ENCODE measurements at places on chromosomes 5 and 9. TPM values are rescaled to one million over a fixed set of nuclear protein-coding genes. Genes with fewer than 3 reads are reported as not detected.

DNA sequence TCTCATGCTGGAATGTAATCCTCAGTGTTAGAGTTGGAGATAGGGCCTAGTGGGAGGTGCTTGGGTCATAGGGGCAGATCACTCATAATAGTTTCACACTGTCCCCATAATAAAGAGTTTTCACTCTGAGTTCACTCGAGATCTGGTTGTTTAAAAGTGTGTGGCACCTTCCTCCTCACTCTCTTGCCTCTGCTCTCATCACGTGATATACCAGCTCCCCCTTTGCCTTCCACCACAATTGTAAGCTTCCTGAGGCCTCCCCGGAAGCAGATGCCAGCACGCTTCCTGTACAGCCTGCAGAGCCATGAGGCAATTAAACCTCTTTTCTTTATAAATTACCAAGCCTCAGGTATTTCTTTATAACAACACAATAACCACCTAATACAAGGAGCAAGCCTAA, 3.8 kb upstream of the KLHL3 start:
- DNase-seq: no peak
- no peaks in the 10 kb centered on the region for H3K36me3 ChIP-seq
- no peak overlapping the region for H3K4me3 ChIP-seq
- H3K4me1 ChIP-seq: peaks cover 17% of the 10 kb centered on the region

DNA sequence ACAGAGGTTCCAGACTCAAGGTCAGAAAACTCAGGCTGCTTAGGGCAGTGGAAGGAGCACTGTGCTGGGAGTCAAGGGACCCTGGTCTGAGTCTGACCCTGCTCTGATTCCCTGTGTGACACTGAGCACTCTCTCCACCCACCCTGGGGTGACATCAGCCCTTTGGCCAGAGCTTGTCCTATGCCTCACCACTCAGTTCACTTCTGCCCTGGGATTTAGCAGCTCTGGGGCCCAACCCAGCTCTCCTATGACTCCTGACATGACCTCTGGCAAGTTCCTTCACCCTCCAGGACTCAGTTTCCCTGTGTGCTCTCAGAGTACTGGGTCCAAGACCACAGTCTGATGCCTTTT, 63.9 kb downstream of the FAM114A2 start:
- H3K36me3 ChIP-seq: no peaks in the 10 kb centered on the region
- no peak for DNase-seq
- H3K4me1 ChIP-seq: no peaks in the 10 kb centered on the region
- H3K4me3 ChIP-seq: no peak overlapping the region
- H3K27ac ChIP-seq: no peak overlapping the region

DNA sequence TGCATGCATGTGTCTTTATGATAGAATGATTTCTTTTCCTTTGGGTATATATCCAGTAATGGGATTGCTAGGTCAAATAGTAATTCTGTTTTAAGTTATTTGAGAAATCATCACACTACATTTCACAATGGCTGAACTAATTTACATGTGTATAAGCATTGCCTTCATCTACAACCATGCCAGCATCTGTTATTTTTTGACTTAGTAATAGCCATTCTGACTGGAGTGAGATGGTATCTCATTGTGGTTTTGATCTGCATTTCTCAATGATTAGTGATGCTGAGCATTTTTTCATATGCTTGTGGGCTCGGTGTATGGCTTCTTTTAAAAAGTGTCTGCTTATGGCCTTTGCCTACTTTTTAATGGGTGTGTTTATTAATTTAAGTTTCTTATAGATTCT, 102.3 kb upstream of the CCDC112 start:
- no peaks in the 10 kb centered on the region for H3K36me3 ChIP-seq
- H3K4me1 ChIP-seq: no peaks in the 10 kb centered on the region
- H3K27me3 ChIP-seq: no peaks in the 10 kb centered on the region
- no peak overlapping the region for H3K4me3 ChIP-seq
- no peak for DNase-seq
- no peak overlapping the region for H3K27ac ChIP-seq

- DNase-seq: no peak
- no peaks in the 10 kb centered on the region for H3K27me3 ChIP-seq
- no peaks in the 10 kb centered on the region for H3K36me3 ChIP-seq
- H3K4me3 ChIP-seq: no peak overlapping the region
- no peaks in the 10 kb centered on the region for H3K4me1 ChIP-seq
Observed at GRCh38 chr9:19782005-19782404, 6.8 kb downstream of the SLC24A2 start.

GRCh38 chr5:66475731-66476130, 120.5 kb upstream of the MAST4 start:
- no peak for DNase-seq
- no peak overlapping the region for H3K4me3 ChIP-seq
- no peaks in the 10 kb centered on the region for H3K36me3 ChIP-seq
- H3K27ac ChIP-seq: no peak overlapping the region
- H3K27me3 ChIP-seq: no peaks in the 10 kb centered on the region
- H3K4me1 ChIP-seq: peaks cover 4% of the 10 kb centered on the region

Gene PDCD1LG2
- total RNA-seq: 0.67 TPM

Gene ROR2
- 0.49 TPM for total RNA-seq

Gene PCDHA10
- not detected for total RNA-seq

Gene FREM1
- not detected for total RNA-seq

Measured in B cell (primary cell).